Stimulated activated CD8-positive, alpha-beta memory T cell treated with anti-CD3 and anti-CD28 coated beads, Interleukin-15, amount 100 ng/mL, for 4 hours (primary cell): ENCODE measurements at places on chromosomes 13 and 19.
A peak's percentile ranks its signal among the peaks of the same experiment; 100 is the strongest.

DNA sequence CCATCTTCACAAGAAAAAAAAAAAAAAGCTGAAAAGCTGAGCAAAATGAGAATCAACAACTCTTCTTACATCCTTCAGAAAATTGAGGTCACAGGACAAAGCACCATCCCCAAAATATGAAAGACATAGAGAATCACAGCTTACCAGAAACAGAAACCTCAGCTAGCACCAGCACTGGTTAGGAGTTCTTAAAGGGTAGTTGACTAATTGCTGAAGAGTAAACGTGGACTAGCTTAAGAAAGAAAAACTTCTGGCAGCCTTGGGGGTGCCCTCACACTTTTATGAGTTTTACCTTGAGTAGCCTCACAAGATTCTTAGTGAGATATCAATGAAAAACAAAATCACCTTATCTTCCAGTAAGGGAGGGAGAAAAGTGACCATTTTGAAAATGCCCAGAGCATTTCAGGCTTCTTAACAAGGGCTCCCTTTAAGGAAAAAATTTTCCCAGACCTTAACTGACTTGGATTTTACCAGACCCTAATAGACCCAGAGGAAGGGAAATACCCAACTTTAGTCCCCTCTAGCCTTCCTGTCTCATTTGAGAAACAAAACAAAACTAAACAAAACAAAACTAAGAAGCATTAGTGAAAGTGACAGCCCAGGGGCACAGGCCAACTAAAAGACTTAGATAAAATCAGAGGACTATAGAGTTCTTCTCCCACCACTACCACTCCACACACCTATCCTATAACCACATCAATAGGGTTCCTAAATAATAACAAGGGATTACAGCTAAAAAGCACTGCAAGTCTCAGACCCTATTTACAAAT is 888.6 kb downstream of the DIAPH3 start:
- no peak for DNase-seq

DNA sequence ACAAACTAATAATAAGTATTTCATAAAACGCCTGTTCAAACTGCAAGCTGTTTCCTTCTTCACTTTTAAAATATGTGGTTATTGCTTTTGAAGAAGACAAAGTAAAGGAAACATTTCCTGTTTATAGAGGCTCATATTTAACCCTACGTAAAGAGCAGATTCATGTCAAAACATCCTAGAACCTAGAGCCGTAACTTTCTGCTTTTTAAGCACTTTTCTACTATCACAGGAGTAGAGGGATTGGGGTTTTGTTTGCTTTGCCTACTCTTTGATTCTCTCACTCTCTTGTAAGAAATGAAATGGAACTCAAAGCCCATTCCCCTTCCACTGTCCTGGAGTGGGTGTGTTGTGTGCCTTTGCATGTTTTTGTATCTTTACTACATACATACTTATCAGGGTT is 54.0 kb upstream of the GPR183 start:
- DNase-seq = no peak

- no peak for DNase-seq
These were observed 94.4 kb downstream of the URI1 start for GRCh38 chr19:30036154-30037129.

GRCh38 chr19:36686365-36687213 is 823 bp upstream of the ZNF567 start:
- DNase-seq = no peak

DNA sequence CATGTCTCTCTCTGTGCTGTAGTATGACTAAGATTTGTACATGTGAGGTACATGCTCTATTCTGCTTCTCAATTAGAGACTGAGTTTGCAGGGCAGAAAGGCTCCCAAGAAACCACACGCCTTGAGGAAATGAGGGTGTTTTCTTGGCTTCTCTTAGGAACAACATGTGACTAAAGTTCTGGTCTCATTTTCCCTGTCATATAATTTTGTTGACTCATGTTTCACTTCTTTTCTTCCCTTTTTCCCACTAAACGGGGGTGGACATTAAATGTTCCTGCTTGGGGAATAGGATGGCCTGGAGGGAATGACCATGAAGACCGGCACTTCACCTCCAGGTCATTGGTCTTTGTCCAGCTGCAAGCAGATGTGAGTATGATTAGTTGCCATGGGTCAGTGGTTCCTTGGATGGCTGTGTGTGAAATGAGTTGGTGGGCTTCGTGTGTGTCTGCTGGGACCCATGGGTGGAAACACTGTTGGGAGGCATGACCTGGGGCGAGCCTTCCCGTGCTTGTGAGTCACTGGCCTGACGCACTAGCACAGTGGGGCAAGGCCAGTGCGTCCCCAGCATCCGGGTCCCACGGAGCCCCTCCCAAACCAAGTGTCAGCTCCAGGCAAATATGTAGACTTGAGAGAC is 56.6 kb downstream of the COL4A1 start:
- DNase-seq = no peak

DNA sequence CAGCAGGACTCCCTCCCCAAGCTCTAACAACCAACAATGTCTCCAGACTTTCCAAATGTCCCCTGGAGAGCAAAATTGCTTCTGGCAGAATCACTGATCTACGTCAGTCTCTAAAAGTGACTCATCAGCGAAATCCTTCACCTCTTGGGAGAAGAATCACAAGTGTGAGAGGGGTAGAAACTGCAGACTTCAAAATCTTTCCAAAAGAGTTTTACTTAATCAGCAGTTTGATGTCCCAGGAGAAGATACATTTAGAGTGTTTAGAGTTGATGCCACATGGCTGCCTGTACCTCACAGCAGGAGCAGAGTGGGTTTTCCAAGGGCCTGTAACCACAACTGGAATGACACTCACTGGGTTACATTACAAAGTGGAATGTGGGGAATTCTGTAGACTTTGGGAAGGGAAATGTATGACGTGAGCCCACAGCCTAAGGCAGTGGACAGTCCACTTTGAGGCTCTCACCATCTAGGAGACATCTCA is 6.2 kb upstream of the CEACAM5 start:
- DNase-seq = no peak

DNA sequence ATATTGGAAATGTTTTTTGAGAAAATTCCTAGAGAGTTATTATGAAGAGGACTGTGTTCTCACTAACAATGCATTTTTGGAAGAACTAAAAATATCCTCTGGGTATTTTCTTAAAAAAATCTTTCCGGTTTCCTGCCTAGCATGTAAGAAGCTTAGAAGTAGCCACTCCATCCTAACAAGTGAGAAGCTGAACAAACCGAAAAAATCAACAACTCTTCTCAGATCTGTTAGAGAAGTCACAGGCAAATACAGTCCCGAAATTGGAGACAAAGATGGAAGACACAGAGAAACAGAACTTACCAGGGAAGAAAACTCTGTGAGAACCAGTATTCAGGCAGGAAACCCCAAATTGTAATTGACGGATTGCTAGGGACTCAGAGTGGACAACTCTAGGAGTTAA is 173.0 kb downstream of the KLF12 start:
- no peak for DNase-seq

DNA sequence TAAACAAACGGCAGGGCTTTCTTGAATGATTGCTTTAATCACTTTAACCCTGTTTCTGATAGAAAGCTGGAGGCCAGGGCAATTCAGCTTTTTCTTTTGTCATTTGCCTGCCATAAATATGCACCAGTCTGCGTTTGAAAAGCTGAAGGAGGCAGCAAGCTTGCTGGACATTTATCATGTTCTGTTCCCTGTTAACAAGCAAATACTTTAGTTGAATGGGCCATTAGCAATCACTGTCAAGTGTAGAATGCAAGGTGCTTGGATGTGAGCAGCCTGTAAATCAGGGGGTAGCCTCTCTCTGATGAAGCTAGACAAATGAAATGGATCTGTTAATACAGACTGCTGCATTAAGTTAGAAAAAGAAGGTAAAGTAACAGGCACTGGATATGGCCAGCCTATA is 7.6 kb downstream of the EFNB2 start:
- no peak for DNase-seq

DNA sequence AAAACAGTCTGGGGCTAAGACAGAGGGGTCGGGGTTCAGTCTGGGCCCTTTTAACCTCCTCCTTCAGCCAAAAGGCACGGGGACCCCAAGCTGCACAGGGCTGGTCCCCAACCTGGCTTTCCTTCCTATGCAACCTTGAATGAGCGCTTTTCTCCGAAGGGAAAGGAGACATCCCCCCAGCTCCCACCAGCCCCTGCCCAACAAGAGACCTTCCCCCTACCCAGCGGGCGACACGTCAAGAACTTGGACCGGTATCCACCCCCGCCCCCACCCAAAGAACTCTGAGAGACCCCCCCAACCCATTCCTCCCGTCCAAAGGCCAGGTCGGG is 35.0 kb upstream of the NANOS3 start:
- no peak for DNase-seq

DNA sequence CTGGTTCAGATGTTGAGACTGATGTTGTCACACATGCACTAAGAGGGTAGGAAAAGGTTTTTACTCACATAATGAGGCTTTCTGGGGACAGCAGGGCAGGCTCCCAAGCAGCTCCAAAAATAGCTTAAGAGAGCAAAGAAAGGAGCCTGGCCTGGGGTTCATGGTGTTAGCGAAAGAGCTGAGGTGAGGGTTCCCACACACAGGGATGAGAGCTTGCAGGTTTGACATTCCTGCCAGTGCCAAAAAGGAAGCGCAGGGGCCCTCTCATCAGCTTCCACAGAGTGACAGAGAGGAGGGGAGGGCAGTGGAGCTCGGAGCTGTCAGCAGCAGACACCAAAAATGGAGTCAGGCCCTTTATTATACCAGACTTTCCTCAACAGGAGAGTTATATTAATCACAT is 65.5 kb upstream of the FAM216B start:
- DNase-seq = no peak

GRCh38 chr13:46622630-46623256 is 69.8 kb downstream of the LRCH1 start:
- no peak for DNase-seq

GRCh38 chr13:110625771-110626321 is 10.5 kb downstream of the NAXD start:
- DNase-seq = no peak

DNA sequence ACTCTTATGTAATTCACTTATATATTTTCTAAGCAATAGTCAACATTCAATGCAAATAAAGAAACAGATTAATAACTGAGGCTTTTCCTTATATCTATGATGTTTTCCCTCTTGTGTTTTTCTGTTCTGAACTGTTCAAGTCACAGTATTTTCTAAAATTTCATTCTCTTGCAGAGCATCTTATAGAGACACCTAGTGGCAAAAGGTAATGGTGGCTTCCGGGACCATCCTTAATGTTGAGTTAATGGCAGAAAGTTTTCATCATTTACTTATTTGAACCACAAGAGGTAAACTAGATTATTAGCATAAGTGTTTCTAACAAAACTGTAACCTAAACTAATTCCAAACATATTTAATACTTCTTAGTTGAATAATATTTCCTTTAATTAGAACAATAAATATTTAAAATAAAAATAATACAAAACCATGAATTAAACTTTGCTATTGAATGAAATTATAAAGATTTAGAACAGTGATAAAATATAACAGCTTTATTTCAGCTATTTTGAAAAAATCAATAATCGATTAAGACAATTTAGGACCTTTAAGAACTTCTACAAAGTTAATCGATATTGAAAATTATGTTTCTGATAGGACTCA is 1.7 kb upstream of the SLITRK5 start:
- no peak for DNase-seq

DNA sequence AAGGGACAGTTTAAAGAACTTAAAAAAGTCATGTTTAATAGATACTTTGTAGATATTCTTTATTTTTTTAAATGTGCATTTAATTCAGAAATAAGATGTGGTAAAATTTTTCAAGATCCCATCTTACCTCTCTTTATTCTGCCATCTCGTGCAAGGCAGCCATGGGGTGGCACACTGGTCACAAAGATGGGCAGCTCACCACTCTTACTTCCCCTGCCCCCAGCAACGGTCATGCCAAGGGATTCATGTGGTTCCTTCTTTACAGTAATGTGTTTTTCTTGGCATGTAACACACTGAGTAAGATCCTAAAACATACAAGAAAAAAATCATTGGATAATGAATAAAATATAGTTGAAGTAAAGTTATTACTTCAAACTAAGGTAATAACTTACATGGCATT is 64.2 kb downstream of the LNX2 start:
- DNase-seq = no peak

GRCh38 chr13:39765801-39766463 is 110.5 kb downstream of the COG6 start:
- no peak for DNase-seq

DNA sequence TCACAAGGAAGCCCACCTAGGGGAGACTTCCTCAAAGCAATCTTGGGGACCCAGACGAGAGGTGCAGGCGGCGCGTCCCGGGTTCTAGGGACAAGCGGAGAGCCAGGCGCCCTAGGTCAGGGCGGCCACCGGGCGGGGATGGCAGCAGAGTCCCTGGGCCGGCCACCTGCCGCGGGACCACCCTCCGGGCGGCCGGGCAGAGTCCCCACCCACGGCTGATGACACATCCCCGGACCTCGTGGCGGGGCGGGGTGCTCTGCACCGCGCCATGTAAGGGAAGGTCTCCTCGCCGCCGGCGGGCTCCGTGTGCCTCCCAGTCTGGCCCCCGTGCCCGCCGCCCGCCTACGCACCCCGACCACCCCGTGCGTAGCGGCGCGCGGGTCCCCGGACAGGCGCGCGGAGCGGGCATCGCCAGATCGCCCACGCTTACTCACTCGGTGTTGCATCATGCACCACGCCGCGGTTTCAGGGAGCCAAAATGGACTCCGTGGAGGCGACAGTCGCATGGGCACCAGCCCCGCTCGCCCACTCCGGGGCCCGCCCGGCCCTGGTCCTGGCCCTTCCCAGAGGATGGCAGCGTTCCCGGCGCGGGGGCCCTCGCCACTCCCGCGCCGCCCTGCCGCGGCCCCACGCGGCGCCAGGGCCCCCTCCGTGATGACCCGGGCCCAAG is 643 bp downstream of the SLC7A1 start:
- peak; percentile 63 for DNase-seq

- DNase-seq = no peak
These were observed 49.9 kb downstream of the TBC1D4 start for GRCh38 chr13:75432045-75432444.

DNA sequence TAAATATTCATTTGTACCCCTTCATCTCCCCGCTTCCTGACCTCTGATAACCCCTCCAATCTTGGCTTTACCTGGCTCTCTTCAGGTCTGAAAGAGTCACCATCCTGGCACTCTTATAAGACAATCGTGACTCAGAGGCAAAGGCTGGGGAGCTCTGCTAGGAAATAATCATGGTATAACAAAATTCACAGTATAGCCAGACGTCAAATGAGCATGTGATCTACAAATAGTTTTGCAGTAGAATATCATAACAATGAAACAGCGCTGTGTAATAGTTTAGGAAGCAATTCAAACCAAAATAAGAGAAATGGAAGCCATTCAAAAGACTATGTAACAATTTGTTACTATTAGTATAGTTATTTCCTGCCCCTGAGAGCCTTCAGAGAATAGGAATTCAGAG is 34.2 kb downstream of the RXFP2 start:
- DNase-seq = no peak

- no peak for DNase-seq
These were observed 21.1 kb upstream of the STK24 start for GRCh38 chr13:98598043-98598442.
